ENCODE measurements at places on chromosomes 4 and X. TPM values are rescaled to one million over a fixed set of nuclear protein-coding genes. Genes with fewer than 3 reads are reported as not detected.

DNA sequence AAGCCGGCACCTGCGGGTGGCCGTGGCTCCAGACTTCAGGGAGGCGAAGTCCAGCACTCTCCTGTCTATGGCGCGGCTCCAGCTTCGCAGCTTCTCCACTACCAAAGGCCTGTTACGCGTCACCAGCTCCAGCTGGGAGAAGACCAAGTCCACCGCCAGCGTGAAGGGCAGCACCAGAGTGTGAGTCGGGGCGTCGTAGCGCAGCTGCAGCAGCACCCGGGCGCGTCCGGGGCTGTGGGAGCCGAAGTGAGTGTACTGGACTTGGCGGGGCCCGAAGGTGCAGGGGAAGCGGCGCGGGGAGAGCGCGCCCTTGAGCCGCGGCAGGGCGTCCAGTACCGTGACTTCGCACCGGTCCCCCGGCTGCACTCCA, 444 bp downstream of the FREM3 start:
- DNase-seq: no peak

VEGFC gene
- total RNA-seq: 2.8 TPM

GRCh38 chr4:168409089-168409801, 71.0 kb downstream of the DDX60L start:
- no peak for DNase-seq

ATP6AP2 gene
- 76.4 TPM for total RNA-seq

- peak; percentile 50 for DNase-seq
These were observed 863.9 kb downstream of the RAPGEF2 start for GRCh38 chr4:159966746-159967145.

CLCN4 gene
- total RNA-seq: 11.6 TPM

DNA sequence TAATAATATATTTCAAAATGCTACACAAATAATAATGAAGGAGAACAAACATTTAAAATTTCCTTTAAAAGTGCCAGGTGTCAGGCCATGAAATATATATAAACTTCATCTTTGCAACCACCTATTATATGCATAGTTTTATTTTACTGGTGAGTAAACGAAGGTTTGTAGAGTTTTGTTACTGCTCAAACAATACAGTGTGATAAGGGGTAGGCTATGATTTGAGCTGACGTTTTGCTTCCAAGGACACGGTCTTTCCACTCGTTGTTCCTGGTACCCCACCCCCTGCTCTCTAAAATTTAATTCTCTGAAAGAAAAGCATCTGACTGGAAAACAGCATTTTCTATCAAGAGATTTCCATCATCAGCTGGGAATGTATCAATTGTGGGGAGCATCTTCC, 27.2 kb upstream of the GPRIN3 start:
- DNase-seq: no peak

SSX1 gene
- total RNA-seq: 14.3 TPM

DNA sequence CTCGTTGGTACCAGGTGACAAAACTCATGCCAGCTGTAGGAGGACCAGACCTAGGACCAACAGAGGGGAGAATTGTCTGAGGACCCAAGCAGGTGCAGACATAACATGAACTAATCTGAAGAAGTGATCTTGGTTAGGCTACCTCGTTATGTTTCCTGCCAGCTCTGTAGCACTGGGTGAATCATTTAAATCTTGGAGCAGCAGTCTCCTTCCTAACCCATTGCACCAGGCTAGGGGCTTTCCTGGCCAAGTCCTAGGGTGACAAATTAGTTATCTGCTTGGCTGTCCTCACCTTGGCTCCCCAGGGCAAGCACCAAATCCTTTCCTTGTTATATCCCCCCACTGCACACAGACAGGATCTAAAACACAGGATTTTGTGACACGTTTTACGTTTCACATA, 87.8 kb downstream of the WWC2 start:
- no peak for DNase-seq

DNA sequence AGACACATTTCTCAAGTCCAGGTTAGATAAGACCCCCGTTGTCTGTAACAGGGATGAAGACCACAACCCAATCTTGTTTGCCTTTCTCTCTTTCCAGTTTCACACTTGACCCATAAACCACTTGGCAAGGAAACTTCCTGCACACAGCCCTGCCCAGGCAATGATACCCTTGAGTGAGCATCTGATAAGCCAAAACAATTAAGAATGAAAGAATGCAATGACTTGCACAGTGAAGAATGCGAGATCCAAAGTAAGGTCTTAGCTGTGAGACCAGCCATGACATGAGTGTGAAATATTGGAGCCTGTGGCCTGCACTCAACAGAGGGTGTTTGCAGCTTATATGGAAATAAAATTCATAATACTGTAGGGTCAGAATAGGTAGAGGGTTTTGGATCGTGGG, 37.9 kb upstream of the MXRA5 start:
- no peak for DNase-seq

GRCh38 chr4:144591401-144591800, 54.6 kb upstream of the HHIP start:
- DNase-seq: no peak

GRCh38 chr4:25958110-25958509, 44.1 kb downstream of the SMIM20 start:
- DNase-seq: no peak

DNA sequence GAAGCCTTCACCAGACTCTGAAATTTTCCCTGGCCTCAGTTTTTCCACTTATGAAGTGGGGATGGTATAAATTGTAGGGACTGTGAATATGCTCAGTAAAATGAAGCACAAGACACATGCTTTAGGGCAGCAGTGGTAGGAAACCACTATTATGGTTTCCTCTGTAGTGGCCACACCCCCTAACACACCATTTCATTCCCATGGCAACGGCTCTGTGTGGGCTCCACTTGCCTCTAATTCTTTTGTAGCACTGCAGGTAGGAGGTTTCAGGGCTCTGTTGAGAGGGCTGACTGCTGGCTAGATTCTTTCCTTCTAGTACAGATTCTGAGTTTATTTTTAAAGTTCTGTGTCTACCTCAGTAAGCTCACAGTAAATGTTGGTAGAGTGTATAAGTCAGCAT, 3.5 kb upstream of the VMA21 start:
- no peak for DNase-seq

ITM2A gene
- 6.8 TPM for total RNA-seq

- DNase-seq: peak; percentile 53
These were observed 1.7 kb downstream of the UNC5C start for GRCh38 chr4:95546866-95547714.

DNA sequence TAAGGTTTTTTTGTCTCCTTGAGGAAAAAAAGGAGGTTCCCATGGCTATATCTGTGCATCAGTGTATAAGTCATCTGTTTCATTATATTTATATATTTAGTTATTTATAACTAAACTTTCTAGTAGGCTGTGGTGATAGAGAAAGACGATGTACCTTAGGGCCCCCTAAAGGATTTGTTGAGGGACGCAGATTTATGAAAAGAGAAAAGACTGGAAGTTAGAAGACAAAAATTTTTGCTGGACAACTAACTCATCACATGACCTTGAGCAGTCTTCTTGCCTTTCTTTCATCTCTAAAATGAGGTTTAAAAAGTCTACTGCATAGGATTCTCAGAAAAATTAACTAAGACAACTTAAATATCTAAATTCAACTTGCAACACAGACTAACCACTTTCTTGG, 6.1 kb downstream of the GASK1B start:
- DNase-seq: no peak

DNA sequence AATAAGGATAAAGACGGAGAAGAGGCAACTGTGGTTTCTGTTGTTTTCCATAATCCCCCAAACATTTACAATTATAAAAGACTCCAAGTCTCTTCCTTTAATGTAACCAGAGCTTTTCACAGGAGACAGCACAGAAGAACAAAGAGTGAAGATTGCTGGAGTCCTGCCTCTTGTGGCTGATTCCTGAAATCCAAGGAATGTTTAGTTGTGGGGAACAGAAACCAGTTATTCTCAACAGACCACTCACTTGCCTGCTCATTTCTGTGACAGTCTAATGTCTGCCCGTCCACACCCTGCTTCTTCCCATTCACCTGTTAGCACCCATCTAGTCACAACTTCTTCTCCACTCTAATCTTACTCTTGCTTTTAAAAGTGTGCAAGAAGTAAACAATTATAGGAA, 12.1 kb downstream of the TEX13B start:
- DNase-seq: no peak

DNA sequence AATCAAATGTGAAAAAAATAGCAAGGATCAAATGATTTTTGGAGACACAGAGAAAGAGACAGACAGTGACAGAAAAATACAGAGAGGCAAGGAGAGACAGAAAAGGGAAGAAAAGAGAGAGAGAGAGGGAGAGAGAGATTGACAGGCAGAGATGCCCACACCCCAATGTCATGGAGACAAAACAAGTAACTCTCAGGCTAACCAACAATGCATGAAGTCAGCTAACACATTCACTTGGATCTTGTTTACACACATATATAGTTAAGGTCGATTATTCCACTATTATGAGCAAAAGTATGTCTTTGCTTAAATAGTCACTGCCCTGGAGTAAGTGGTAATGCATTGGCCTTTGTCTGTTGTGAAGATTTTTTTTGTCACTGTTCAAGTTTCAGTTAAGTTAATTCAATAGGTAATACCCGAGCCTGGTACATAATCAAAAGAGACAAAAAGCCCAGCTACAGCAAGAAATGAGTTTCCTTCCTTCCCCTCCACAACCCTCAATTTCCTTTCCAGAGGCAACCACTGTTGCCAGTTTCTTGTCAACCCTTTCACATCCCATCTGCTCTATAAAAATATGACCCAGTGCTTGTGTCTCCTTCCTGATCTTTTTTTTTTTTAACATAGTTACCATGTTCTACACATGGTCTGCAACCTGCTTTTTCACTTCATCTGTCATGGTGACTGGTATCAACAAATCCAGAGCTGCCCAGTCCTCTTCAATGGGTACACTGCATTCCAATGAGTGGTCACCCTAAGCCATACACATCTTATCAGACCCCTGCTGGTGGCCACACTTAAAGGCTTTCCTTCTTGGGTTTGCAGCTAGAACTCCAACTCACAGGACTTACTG, 52.1 kb downstream of the PROM1 start:
- no peak for DNase-seq

DNA sequence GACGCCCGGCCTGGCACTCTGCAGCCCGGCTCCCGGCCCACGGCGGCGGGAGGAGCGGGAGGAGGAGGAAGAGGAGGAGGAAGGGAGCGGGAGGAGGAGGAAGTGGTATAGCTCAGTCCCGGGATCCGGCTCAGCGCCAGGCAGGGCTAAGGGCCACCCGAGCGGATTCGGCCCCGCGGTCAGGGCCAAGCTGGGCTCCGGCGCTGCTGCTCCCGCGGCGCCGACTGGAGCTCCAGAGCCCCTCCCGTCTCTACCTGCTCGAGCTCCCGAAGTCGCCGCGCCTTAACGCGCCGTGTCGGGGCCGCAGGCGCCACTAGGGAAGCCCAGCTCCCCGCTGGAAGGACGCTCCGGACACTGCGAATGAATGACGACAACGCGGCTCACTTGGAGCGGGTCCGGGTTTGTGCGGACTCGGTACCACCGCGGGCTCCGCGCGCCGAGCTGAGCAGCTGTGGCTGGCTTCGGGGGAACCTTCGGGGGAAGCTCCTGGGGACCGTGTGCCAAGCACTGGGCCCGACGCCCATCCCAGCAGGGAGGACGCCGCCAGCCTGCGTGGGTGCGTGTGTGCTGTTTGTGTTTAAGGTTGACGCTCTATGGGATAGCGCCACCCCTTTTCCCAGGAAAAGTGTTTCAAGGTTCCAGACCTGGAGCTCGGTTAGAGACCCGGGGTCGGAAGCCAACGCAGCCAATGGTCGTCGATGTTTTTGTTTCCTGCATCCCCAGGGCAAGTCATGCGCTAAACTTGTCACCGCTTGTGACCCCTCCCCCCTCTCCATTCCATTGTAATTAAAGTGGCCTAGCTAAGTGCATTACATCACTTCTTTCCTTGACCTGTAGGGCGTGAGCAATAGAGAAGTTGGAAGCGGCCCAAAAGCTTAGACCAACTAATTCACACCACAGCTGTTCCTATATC, at the start of gene TBC1D9:
TSS of gene TBC1D9 (minus strand) at position 67 of the 913 bp plus-strand sequence. CDS start 340 bp downstream, outside the sequence.
- peak; percentile 89 for DNase-seq

DNA sequence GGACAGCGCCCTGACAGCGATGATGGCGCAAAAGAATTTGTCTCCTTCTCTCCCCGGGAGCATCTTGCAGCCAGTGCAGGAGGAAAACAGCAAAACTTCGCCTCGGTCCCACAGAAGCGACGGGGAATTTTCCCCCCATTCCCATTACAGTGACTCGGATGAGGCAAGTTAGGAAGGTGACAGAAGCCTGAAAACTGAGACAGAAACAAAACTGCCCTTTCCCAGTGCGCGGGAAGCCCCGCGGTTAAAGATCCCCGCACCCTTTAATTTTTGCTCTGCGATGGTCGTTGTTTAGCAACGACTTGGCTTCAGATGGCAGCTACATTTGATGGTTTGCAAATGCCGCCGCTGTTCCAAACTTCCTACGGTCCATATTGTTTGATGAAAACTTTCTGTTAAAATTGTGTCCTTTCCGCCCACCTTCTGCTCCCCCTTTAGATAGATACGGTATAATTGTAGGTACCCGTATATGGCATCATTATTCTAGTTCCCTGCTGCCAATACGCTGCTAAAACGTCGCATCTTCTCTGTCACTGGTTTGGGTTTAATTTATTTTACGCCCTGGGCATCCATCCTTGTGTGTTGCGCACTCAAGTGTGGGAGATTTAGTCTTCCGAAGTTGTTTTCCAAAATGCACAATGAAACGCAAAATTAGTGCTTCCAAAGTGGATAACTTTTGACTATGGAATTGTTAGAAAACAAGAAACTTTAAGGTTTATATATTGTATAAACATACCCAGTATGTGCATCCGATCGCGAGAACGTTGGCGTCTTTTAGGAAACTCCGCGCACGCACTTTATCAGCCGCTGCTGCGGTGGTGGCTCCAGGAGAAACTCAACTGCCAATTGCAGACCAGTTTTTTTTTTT, 1.5 kb downstream of the ATOH1 start:
- no peak for DNase-seq

FDCSP gene
- total RNA-seq: not detected

DNA sequence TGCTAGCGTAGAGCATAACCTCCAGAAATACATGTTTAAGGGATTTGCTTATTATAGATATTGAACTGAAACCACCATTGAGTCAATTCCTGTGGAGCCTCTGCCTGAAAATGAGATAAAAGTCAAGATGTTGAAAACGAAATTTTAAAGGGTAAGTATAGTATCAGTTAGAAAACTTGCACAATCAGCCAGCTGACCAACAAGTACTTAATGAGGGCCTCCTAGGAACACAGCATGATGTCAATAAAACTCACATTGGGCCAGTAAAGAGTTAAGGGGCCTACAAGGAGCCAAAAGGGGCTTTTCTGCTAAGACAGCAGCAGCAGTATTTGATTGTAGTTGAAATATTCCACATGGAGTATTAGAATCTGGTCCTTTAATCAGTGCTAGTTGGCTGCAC, 314.1 kb upstream of the PPARGC1A start:
- DNase-seq: no peak

TCEAL6 gene
- total RNA-seq: 54.4 TPM

Measured in testis (tissue), 5 donors.